ENCODE measurements at places on chromosomes 13 and 19.

DNA sequence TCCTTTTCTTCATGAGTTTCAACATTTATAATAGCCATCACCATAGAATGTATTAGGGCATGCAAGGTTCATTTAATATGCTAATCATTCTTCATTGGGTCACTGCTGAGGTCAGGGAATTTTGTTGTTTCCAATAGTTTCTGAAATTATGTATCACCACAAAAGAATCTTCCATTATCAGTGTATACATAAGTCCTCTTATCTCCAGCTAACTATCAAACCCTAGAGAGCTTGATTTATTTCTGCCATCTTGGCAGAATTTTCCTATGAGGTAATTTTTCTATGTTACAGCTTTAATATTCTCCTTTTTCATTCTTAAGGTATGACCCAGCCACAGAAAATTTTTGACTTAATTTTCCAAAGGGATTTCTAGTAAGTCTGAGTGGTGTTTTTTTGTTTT is 415.0 kb upstream of the SLITRK1 start:
- DNase-seq: no peak

GRCh38 chr19:1411255-1412191 is 4.1 kb downstream of the DAZAP1 start:
- DNase-seq: no peak

DNA sequence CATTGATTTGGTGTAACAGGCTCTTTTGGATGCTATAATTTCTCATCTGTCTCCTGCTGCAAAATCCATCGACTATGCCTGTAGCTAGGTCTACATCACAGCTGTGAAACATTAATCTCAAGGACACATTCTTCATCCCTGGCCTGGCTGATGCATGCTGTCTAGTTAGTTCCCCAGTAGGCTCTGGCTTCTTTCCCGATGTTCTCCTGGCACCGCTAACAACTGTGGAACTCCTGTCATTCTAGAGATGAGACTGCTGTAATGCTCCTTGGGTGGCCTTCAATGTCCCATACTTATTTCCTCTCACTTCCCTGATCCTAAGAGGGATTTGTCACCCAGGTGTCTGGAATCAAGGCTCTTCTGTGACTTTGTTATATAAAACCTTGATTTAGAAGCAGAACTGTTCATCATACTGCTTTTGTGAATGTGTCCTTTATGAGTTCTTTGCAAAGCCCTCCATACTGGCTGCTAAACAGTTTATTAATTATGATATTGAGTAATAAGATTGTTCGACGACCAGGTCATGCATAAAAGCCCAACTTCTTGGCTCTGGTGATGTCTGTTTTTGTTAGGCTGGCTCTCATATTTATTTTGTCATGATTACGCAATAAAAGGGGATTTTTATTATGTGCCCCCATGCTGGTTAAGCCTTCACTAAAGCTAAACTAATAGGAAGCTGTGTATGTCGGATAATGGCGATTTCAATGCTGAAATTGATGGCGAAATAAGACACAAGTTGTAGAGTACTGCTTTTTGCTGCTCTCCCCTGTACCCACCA is 227.5 kb downstream of the DCT start:
- no peak for DNase-seq

- no peak for DNase-seq
These were observed 428.3 kb upstream of the MIR17HG start for GRCh38 chr13:90919153-90919552.

- DNase-seq: peak; percentile 84
These were observed 587 bp downstream of the TMEM238 start for GRCh38 chr19:55383279-55384130.

DNA sequence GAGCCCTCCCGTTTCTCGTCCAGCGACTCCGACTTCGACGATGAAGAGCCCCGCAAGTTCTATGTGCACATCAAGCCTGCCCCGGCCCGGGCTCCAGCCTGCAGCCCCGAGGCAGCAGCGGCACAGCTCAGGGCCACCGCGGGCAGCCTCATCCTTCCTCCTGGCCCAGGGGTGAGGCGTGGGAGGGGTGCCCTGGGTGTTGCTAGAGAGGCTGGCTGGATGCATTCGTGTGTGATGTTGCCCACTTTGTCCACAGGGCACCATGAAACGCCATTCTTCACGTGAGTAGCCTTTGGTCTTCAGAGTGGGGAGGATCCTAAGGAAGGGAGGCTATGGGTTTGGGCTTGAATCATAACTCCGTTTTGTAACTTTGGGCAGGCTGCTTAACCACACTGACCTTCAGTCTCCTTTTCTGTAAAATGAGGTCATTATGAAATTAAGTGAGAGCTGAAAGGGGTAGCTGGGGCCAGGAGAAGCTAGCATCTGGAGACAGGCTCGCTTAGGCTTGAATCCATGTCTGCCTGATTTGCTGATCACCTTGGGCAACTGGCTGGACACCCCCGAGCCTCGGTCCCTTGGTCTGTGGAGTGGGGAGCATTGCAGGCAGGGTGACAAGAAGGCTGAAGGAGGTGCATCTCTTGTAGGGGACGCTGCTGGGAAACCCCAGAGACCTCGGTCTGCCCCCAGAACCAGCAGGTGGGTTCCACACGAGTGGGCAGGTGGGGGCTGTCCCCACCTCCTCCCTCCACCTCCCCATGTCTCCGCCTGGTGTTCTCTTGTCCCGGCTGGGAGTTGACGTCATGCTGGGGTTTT is 18.7 kb upstream of the B3GNT3 start:
- peak; percentile 77 for DNase-seq

- DNase-seq: no peak
These were observed 37.8 kb upstream of the SLC7A10 start for GRCh38 chr19:33263325-33264023.

- no peak for DNase-seq
These were observed 5.2 kb downstream of the TNFSF13B start for GRCh38 chr13:108274718-108275117.

- no peak for DNase-seq
These were observed 151.8 kb upstream of the SOX1 start for GRCh38 chr13:111915104-111915551.

DNA sequence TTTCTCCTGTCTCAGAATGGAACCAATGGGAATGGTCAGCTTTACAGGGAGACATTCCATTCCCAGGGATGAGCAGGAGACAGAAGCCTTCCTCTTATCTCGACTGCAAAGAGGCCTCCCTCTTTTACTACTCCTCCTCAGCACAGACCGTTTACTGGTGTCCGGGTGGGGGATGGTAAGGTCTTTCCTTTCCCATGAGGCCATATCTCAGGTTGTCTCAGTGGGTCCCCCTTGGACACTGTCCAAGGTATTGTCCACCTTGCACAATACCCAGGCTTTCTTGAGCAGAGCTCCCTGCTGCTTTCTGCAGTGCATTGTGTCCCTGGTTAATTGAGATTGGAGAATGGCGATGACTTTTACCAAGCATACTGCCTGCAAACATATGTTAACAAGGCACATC is 7.5 kb upstream of the ZNF808 start:
- DNase-seq: no peak

GRCh38 chr19:42421591-42422031 is 5.6 kb downstream of the LIPE start:
- DNase-seq: no peak

DNA sequence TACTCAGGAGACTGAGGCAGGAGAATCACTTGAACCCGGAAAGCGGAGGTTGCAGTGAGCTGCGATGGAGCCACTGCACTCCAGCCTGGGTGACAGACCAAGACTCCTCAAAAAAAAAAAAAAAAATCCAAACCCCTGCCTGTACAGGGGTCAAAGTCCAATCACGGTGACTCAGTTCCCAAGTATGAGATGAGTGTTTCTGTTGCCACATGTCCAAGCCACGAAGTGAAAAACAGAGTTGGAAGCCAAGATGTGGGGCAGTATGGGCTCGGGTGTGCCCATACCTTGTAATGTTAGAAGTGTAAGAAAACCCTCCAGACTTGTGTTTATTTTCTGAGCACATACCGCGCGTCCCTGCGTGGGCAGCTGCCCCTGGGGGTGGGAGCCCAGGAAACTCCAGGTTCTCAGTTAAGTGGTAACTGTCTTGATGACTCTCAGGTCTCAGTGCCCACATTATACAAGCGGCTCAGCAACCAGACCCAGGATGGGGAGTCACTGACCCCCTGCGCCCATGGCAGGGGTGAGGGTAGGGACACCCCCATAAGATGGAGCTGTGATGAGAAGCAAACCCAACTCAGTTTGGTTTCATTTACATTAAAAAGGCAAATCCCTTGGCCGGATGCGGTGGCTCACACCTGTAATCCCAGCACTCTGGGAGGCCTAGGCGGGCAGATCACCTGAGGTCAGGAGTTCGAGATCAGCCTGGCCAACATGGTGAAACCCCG is 1.2 kb upstream of the GPX4 start:
- DNase-seq: no peak

DNA sequence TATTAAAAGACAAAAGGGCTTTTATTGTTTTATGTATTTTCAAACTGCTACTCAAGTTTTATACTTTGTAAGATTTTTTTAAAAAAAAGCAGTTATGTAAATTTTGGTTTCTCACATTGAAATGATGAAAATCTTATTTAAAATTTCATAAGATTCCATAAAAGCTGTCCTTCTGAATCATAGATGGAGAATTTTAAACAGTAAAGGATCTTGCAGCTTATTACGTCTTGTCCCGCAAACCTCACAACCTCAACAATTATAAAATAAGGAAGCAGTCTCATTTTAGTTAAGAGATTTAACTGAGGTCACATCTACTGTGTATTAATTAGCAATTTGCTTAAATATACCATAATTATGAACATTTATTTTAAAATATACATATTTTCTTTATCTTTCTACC is 581.0 kb upstream of the SPRY2 start:
- no peak for DNase-seq

DNA sequence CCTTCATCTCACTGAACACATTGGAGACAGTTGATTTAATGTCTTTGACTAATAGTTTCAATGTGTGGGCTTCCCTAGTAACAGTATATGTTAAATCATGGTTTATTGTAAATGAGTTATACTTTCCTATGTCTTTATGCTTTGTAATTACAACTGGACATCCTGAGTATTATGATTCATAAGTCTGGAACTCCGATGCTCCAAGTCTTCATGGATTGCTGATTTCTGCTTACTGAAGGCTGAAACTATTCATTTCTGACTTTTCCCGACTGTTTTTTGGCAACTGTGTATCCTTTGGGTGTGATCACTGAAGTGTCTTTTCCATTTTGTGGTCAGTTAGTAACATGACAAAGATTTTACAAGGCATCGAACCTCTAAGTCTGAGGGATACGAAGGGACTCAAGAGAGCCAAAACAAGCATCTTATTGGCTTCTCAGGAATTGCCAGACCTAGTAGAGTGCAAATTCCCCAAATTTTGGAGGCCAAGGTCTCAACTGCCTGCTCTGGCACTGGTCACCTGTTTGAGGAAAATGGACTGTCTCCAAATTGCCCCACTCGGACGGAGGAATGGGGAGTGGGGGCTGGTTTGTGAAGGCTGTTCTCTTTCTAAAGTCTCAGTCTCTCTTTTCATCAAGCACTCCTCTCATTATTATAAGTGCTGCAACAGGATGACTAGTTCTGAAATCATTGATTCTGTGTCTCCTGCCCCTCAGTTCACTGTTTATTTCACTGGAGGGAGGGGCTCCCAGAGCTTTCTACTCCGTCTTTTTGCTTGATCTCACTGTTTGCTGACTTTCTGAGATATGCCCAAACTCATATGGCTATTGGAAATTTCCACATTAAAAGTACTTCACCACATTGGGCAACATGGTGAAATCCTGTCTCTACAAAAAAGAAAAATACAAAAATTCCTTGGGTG is 20.2 kb upstream of the CD70 start:
- DNase-seq: no peak

DNA sequence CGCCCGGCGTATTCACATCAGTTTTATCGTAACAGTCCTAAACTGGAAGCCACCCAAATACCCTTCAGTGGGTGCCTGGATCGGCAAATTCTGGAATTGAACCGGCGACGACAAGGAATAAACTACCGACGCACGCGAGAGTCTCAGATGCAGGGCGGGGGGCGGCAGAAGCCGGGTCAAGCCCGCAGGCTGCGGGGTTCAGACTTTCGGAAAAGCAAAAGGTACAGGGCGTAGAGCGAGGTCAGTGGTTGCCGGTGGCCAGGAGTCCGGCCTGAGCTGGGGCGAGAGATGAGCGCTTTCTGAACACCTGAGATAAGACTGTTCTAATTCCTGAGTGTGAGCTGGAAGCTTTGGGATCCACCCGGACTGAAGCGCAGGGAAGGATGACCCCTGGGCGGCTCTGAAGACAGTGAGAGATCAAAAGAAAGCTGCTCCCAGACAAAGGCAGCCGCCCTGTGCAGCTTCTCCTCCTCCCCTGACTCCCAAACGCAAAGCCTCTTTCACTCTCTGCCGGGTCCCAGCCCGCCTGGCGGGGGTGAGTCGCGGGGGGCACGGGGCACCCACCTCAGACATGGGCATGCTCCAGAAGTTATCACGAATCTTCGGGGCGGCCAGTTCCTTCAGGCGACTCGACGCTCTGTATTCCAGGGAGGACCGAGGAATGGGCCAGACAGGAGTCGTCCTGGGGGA is 26.2 kb upstream of the MIER2 start:
- no peak for DNase-seq

DNA sequence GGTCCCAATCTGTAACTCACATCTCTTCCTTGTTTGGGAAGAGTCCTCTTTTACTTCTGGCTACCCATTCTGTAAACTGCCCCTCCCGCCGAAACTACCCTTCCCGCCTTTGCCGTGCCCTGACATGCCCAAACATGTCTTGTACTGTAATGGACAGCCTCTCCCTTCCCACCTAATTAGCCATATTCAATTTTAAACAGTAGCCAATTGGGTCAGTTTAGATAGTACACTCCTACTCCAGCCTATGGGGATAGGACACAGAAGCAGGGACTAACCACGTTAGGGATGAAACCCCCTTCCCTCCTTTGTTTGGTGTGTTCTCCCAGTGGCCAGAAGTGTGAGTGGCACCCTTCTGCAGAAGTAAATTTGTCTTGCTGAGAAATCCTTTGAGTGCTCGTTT is 34.2 kb downstream of the SACS start:
- no peak for DNase-seq

- DNase-seq: no peak
These were observed 8.2 kb upstream of the SBK3 start for GRCh38 chr19:55553217-55554182.

DNA sequence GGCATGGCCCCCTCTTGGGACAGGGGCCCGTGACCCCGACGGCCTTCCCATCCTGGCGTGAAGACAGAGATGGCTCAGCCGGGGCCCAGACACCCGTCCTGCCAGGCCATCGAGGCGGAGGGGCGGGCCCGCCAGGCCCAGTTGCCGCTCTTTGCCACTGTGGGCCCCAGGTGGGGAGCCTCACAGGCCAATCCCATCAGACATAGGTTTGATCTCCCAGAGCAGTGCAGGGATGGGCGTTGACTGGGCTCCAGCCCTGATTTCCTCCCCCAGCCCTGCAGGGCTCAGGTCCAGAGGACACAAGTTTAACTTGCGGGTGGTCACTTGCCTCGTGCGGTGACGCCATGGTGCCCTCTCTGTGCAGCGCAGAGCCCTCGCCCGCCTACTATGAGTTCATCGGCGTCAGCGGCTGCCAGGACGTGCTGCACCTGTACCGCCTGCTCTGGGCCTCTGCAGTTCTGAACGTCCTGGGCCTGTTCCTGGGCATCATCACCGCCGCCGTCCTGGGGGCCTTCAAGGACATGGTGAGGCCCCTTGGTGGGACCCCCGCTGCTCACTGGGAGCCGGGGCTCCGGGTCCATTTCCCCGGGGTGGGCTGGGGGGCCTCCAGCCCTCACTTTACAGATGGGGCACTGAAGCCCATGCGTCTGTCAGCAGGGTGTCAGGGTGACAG is 42.4 kb downstream of the TMEM255B start:
- no peak for DNase-seq
